ENCODE measurements at places on chromosomes 4 and X.

GRCh38 chr4:157810137-157810774 lies 362.6 kb downstream of the GASK1B start:
- DNase-seq: no peak

GRCh38 chrX:104806346-104806745 lies 240.3 kb downstream of the IL1RAPL2 start:
- no peak for DNase-seq

GRCh38 chr4:98046665-98047064 lies 96.6 kb downstream of the STPG2 start:
- no peak for DNase-seq

DNA sequence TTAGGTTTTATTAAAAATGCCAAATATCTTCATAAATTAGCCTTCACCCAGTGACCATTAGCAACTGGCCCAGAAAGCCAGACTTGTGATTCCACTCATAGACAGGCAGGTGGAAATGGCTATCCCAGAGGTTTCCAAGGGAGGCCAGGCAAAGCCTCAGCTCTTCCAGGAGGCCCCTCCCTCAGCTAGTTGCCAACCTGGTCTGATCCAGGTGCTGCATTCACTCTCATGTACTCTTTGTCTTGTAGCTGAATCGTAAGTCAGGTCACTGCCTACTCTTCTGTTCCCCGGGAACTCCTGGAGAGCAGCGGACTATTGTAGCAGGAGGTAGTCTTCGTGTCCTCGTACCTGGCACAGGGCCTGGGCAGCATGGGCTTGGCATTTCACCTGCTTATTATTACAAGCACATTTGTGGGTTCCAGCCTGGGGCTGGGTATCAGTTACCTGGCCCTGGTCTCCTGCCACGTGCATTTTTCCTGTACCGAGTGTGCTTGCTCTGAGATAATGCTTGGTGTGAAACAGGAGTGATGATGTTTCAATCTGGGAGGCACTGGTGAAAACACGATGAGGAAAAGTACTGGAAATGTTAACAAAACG lies 101.6 kb downstream of the FAM193A start:
- no peak for DNase-seq

- no peak for DNase-seq
Observed at GRCh38 chr4:186622788-186623464, 67.6 kb upstream of the MTNR1A start.

GRCh38 chr4:100960232-100960631 lies 387.1 kb downstream of the PPP3CA start:
- no peak for DNase-seq

- no peak for DNase-seq
Observed at GRCh38 chr4:70969076-70969475, 24.4 kb upstream of the DCK start.

DNA sequence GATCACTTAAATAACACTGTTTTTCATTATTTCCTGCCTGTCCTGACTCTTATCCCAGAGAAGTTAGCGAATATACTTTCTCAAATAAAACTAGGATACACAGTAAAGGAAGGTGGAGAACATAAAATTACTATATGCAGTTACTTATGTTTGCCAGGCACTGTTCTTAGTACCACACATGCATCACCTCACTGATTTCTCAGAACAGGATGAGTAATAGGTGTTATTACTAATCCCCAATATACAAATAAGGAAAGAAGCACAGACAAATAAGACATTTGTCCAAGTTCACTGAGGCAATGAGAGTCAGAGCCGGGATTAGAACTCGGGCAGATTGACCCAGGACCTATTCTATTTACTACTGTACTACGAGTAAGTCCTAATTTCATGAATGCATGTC lies 91.7 kb downstream of the CORIN start:
- DNase-seq: no peak

DNA sequence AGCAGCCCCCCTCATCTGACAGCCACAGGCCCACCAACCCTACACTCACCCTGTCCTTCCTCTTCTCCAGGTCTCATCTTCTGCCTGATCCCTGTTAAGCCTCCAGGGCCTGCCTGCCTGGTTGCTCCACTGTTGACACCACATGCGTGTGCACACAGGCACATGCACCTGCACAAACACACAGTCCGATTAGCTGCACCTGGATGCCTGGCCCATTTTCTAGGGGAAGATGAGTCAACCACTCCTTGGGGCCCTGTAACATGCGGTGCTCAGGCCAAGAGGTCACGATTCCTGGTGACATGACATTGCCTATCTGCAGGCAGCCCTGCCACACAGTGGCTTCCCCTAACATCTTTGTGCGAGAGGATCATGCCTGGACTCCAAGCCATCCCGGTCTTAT lies 498.4 kb downstream of the BCOR start:
- no peak for DNase-seq

DNA sequence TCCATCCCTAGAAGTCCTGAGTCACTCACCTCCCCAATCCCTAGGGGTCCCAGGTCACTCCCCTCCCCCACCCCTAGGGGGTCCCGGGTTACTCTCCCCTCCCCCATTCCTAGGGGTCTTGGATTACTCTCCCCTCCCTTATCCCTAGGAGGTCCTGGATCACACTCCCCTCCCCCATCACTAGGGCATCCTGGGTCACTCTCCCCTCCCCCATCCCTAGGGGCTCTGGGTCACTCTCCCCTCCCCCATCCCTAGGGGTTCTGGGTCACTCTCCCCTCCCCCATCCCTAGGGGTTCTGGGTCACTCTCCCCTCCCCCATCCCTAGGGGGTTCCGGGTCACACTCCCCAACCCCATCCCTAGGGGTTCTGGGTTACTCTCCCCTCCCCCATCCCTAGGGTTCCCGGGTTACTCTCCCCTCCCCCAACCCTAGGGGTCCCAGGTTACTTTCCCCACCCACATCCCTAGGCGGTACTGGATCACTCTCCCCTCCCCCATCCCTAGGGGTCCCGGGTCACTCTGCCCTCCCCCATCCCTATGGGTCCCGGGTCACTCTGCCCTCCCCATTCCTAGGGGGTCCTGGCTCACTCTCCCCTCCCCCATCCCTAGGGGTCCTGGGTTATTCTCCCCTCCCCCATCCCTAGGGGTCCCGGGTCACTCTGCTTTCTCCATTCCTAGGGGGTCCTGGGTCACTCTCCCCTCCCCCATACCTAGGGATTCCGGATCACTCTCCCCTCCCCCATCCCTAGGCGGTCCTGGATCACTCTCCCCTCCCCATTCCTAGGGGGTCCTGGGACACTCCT lies 2.1 kb downstream of the ASMTL start:
- no peak for DNase-seq

GRCh38 chr4:153433754-153434105 lies 32.4 kb upstream of the TMEM131L start:
- no peak for DNase-seq

DNA sequence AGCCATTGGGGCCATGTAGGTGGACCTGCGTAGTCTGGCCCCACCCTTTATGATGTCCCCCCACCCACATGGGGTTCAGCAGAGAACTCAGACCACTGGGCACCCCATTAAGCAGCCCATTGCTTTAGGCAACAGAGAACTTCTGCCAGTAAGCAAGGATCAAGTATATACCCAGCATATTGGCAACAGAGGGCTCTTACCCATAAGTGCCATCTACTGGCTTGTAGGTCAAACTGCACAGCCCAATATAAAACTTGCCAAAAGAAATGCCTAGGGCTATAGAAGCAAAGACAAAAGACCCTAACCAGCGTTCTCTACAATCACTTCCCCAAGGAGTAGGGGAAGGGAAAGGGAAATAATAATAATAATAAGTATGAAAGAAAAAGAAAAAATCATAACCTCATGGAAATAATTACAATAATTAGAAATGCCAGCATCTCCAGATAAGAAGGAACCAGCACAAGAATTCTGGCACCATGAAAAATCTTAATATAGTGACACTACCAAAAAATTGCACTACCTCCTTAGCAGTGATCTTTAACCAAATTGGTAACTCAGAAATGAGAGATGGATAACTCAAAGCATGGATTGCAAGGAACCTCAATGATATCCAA lies 1090.7 kb downstream of the FAT4 start:
- DNase-seq: no peak

DNA sequence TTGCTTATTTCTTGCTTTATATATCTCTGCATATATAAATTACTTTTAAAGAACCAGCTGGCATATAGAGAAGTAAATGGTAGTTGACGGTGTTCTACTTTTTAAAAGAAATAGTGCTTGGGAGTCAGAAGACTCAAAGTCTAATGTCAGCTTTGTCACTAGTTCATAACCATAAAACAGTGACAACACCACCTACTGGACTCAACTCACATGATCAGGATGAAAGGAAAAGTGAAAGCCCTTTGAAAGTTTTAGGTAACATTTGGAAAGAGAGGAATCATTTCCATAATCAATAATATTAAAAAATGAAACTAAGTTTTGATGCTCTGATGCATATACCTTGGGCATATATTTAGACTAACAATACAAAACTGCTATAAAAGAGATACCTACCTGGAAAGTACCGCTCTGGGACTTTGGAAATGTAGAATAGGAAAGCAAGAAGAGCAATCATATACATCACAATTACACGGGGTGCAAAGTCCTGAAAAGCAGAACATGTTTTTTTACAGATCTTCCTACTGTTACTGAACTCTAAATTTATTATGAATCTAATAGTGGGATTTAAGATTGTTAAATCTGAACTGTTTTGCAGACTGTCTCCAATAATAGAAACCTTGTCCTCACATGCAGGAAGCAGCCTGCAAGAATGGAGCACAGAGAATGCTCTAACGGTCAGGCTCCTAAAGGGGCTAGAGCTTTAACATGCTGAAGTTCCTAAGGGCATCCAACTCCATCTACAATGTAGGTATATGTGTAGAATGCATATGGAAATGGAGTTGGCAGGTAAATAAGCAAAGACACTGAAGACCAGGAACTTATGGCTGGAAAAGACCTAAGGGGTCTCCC lies 15.6 kb downstream of the PAQR3 start:
- DNase-seq: no peak

GRCh38 chr4:145679991-145680455 lies at the start of gene C4orf51:
Gene C4orf51, plus strand, starts transcription at chr4:145680146. Its CDS starts 58 bp downstream, at chr4:145680204.
- no peak for DNase-seq

GRCh38 chrX:106783716-106784115 lies 18.8 kb upstream of the TBC1D8B start:
- no peak for DNase-seq

- no peak for DNase-seq
Observed at GRCh38 chr4:87785731-87786509, 13.4 kb upstream of the IBSP start.

DNA sequence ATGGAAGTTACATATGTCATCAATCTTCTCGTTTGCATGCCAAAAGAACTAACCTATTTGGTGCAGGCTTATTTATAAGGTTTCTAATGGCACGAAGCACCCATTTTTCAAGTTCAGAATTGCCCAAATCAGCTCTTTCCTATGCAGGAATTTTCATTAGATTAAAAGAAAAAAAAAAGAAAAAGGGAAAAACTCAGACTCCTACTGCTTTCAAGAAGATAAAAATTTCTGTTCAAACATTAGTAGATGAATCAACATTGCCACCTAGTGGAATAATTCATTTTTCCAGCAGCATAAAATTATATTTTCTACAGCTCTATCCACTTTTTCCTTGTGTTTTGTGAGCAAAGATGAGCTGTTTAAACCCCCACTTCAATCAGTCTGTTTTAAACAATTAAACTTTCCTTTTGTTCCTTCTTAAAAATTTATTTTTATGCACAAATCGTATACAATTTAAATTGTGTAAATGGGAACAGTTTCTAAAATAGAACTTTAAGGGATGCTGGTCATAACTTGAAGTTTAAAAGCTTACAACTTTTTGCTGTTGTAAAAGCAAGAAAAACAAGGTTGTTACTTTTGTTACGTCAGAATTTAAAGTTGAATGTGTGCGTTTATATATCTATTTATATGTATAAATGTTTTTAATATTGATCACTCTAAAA lies 309.9 kb downstream of the ARAP2 start:
- no peak for DNase-seq

DNA sequence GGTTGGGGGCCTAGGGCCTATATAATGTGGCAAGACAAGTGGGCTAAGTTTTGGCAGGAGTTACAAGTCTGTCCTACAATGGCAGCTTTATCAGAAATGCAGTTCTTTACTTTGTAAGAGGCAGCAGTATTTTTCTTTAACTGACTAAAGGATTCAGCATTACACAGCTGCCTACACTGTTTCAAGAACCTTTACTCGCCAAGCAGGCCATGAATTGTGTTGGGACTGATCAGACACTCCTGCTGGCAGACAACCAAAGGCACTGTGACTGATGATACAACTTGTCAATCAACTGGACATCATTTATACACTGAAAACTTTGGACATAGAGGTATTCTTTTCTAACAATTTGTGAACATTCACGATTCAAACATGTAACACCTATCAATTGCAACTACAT lies 4.3 kb downstream of the MORC4 start:
- DNase-seq: no peak

- no peak for DNase-seq
Observed at GRCh38 chrX:75748431-75748830, 36.6 kb downstream of the MAGEE2 start.

DNA sequence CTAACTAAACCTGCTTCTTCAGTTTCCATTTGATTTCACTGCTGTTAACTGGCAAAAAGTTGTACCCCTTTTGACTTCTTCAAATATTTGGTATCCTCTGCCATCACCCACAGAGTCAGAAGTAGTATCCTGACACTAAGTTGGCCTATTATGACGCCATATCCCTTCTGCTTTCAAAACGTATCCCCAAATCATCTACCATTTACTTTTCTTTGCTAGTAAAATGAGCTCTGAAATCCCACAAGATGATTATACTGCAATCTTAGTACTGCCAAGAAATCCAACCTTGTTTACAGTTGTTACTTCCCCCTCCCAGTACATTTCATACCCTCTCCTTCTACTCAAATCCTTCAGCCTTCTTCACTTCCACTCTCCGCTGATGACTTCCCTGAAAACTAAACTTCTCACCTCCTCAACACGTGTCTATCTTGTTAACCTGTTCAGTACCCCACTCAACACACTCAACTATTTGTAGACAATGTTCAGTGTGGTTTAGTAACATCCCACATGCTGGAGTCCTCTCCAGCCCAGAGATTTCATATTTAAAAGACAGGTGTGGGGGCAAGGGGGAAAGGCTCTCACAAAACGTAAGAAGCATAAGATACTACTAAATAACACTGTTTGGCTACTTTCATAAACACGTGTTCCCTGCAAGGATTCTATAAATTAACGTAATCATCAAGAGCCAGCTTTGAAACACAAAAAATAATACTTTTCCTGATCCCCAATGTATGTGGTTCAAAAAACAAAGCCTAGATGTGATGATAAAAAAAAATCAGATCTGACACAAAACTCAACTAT lies 1.3 kb downstream of the NAF1 start:
- no peak for DNase-seq

GRCh38 chr4:108963910-108964309 lies 201.1 kb upstream of the ETNPPL start:
- no peak for DNase-seq

DNA sequence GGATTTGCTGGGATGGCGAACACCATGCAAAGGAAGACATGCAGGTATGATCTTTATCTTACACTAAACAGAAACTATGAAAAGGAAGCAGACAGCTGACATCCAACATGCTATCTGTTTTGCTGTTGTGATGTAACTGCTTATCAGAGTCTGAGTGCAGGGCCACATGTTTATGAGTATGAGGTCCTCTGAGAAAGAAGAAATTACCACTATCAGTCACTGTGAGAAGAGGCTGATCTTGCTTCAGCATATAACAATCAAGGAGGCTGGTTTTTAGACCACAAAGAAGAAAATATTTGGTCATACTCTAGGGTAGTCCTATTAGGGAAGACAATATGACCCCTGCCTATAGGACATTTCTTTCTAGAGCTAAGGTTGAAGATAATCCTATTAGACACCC lies 18.5 kb downstream of the CLGN start:
- DNase-seq: no peak

Data from stimulated activated CD4-positive, alpha-beta T cell treated with anti-CD3 and anti-CD28 coated beads, Interleukin-15, amount 100 ng/mL, for 48 hours (primary cell).